ENCODE measurements at places on chromosomes 2 and 18.
A peak's percentile ranks its signal among the peaks of the same experiment; 100 is the strongest.

DNA sequence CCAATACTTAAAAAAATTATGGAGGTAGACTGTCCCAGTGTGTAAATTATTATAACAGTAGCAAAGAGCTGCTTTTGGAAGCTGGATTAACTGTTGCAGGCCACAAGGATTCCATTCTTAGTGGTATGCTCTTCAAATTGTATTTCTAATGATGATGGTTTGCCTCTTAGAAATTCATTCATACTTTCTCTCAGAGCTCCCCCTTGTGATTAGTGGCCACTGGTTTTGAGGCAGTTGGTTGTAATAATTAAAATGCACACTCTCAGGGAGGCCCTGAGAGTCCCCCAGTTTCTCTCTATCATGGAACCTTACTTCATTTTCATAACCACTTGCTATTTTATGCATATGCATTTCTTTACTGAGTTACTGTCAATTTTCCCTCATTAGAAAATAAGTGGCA is 122.5 kb downstream of the PLA2R1 start:
- DNase-seq = peak; percentile 67

GRCh38 chr18:56569416-56569815 is 69.0 kb downstream of the TXNL1 start:
- no peak for DNase-seq

DNA sequence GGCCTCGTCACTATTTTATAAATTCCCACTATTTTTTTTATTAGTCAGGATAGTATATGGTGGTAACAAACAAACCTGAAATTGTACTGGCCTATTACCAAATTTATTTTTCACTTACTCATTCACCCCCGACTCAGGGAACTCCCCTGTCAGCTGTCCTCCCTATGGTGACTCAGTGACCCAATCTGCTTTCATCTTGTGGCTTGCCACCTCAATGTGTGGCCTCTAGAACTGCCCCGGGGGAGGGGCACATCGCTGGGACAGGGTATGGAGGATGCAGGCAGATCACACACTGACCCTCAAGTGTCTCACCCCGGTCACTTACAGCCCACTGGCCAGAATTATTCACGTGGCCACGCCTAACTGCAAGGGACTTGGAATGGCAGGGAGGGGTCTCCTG is 71.6 kb downstream of the ACTR2 start:
- no peak for DNase-seq

DNA sequence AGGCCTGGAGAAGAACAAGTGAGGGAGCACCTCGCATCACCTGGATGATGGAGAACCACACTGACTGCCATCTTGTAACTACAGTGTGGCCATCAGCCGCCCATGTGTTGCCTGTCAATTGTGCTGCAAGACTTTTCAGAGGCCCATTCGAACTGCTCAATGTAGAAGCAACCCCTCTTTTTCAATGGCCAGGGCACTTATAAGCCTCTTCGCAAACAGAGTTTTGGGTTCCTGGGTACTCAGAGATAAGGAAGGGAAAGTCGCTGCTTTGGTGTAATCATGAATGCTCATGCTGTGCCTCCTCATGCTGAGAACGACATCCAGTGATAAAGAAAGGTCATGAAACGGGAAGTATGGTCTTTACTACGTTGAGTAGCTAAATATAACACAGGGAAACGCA is 143.9 kb upstream of the SLC39A10 start:
- no peak for DNase-seq

DNA sequence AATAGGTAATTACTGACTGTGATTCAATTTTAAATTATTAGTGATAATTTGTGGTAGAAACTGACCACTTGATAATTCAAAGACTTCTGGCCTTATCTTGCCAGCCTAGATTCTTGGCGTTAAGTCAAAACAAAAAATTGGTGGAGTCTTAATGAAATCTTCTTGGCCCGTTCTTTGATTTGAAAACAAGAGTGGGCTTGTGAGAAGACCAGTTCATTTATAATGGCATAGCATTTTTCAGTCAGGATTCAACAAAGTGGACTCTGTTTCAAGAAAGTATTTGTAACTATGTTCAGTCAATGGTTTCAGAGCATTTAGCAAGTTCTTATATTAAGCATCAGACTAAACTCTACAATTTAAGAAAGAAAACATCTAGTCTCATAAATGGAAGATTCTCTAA is 26.0 kb downstream of the ITGA4 start:
- DNase-seq = no peak

Measured in hematopoietic multipotent progenitor cell (in vitro differentiated cells).